Fibroblast of skin of left biceps (primary cell): ENCODE measurements at places on chromosomes 2 and 18.
A peak's percentile ranks its signal among the peaks of the same experiment; 100 is the strongest.

DNA sequence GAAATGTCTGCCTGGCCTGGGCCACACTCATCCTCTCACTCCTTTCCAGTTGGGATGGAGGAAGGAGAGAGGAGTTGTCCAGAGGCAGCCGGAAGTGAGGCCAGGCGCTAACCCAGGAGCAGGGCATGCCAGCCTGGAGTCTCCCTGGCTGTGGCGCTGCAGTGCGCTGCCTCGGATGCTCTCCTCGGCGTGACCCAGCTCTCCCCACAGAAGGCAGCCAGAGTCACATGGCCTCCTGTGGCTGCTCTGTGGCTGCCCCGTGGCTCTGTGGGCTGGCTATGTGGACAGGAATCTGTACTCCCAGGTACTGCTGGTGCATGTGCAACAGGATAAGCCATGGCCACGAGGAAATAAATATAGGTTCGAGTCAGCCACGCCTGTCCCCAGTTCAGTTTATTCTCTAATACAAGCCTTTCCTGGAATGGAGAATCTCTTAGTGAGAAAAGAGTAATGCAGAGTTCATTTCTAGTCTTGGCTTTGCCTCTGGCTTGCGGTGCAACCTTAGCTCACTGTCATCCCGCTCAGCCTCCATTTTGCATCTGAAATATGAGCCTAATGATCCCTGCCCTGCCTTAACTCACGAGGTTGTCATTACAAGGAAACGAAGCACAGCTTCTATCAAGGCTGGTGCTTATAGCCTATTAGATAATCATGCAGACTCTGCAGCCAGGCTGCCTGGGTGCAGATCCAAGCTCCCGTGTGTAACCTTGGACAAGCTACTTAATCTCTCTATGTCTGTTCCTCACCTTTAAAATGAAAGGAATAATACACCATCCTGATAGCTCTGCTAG is 106.3 kb downstream of the ANTXR1 start:
- no peak for DNase-seq

DNA sequence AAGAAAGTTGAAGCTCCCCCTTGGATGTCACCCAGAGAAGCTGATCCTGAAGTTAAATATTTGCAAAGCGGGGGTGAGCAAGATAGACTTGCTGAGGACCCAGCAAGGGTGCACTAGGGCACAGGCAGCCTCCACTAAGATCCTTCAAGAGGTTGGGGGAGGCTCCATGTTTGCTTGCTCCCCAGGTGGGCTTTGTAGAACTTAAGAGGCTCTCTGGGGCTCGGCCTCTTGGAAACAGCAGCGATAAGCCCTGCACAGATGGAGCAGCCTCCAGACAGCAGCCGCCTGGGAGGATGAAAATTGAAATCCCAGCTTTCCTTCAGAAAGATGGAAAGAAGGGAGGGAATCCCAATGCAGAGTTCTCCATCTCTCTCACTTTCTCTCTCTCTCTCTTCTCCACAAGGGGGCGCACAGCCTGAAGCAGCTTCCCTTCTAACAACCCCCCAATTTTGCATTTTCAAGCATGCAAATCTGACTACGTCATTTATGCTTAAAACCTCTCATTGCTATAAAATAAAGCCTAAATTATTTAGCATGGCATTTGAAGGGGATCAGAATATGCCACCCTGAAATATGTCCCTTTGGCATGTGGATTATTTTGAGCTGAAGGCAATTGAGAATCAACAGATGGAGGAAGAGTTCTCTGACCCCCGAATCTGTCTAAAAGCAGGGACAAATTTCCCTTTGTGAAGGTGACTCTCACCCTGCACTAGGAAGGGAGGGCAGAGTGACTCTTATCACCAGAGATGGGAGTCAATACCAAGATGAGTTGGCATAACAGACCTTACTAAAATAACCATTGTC is 185.7 kb upstream of the KLHL29 start:
- DNase-seq, result no peak

- DNase-seq, result no peak
These were observed 3.9 kb downstream of the PKDCC start for GRCh38 chr2:42051543-42052235.

- DNase-seq, result peak; percentile 84
These were observed 371.9 kb downstream of the IRS1 start for GRCh38 chr2:226427538-226428307.

DNA sequence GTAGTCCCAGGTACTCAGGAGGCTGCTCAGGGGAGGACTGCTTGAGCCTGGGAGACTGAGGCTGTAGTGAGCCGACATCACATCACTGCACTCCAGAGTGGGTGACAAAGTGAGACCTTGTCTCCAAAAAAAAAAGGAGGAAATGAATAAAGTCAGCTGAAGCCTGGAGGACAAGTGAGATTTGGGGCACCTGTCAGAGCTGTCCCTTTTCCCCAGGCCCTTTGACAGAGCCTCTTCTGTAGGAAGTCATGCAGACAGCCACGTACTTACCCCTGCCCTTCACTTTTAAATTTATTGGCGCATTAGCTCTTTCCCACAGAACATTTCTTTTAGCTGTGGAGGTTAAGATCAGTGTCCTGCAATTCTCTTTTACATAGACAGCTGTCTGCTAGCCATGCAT is 151.0 kb upstream of the DNMT3A start:
- no peak for DNase-seq

DNA sequence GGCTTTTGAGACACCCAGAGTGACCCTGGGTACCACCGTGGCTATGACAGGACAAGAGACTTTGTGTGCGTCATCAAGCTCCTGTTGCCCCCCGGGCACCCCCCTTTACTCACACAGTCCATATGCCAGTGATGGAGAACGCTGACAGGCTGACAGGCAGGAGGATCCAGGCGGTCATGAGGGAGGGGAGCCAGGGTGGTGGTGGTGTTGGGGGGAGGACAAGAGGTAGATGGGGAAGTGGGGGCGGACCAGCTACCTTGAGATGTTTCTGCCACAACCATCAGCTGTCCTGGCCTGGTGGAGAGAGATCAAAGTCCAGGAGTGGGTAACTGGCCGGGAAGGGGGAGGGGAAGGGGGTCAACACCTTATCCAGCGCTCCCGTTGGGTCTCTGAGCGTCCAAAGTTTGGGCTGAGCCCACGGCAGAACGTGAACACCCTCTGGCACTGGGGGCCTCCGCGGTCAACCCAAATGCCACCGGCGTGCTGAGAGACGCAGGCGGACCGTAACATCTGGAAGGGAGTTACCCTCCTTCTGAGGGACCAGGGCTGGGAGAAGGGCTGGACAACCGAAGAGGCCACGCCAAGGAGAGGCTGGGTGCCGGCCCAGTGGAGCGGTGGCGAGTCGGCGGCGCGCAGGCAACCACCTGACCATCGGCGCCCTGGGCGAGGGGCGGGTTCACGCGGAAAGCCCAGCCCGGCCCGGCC is 575 bp downstream of the TMEM150A start:
- no peak for DNase-seq

DNA sequence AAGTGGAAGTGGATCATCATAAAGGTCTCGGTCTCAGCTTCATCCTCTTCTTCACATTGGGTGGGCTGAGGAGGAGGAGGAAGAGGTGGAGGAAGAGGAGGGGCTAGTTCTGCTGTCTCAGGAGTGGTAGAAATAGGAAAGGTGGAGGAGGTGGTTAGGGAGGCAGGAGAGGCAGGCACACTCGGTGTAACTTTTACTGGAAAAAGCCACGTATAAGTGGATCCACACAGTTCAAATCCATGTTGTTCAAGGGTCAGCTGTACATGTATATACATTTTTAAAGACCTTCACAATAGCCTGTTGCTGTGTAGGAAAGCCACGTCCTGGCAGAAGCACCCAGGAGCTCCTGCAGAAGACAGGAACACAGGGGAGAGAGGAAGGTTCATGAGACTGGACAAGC is 110.3 kb upstream of the RAB12 start:
- no peak for DNase-seq

- DNase-seq, result no peak
These were observed 111.8 kb downstream of the EPB41L3 start for GRCh38 chr18:5431836-5432575.

GRCh38 chr2:232265329-232265728 is 113.2 kb upstream of the ALPP start:
- no peak for DNase-seq

DNA sequence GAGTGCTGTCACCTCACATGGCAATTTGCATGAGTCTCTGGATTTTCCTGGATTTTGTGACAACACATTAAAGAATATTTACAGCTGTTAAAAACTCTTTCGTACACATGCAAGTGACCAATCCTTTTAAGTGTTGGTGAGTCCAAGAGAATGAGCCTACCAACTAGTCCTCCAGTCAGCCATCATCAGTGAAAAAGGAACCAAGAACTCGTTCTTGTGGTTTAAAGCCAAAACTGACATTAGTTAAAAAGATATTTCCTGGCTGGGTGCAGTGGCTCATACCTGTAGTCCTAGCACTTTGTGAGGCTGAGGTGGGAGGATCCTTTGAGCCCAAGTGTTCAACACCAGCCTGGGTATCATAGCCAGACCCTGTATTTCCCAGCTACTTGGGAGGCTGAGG is 215.4 kb upstream of the ITGA4 start:
- no peak for DNase-seq

DNA sequence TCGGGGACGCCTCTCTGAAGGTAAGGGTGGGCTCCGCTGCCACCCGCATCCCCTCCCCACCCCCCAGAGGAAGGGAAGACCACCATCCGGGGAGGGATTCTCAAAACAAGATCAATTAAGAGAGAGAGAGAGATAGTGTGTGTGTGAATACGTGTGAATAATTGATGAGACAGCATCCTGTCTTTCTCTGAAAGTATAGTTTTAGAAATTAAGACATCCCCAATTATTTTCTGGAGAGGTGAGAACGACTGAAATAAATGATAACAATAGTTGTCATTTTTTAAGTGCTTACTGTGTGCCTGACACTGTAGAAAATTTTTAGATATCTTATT is 751 bp downstream of the IL18R1 start:
- DNase-seq, result no peak

GRCh38 chr2:227219312-227220105 is 55.1 kb downstream of the COL4A3 start:
- no peak for DNase-seq

GRCh38 chr2:95061601-95062183 is 36.2 kb downstream of the MAL start:
- no peak for DNase-seq

DNA sequence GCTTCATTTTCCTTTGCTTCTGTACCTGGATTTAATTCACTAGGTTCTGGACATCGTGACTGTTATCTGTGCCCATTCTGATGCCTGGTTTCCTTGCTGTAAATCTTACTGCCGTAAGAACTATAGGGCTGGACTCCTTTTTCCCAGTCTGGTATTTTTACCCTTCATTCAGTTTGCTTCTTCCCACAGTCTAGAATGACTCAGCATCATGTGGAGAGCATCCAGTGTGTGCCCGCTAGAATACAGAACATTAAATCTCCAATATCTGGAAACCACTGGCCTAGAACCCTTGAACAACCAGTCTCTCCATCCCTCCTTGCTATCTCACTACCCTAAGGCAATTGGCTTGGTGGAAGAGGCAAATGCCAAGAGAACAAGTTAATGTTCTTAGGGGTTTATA is 1075.4 kb upstream of the ZEB2 start:
- DNase-seq, result no peak

- no peak for DNase-seq
These were observed 124.8 kb downstream of the PHLPP1 start for GRCh38 chr18:62839874-62840713.

- peak; percentile 45 for DNase-seq
These were observed 37.5 kb downstream of the ACVR1 start for GRCh38 chr2:157838442-157839161.

GRCh38 chr18:80159713-80160636 is 50.9 kb downstream of the ADNP2 start:
- DNase-seq, result no peak

GRCh38 chr2:168461178-168461941 is 5.3 kb downstream of the CERS6 start:
- DNase-seq, result no peak

- no peak for DNase-seq
These were observed 313.0 kb downstream of the ARHGAP15 start for GRCh38 chr2:143442193-143442592.

DNA sequence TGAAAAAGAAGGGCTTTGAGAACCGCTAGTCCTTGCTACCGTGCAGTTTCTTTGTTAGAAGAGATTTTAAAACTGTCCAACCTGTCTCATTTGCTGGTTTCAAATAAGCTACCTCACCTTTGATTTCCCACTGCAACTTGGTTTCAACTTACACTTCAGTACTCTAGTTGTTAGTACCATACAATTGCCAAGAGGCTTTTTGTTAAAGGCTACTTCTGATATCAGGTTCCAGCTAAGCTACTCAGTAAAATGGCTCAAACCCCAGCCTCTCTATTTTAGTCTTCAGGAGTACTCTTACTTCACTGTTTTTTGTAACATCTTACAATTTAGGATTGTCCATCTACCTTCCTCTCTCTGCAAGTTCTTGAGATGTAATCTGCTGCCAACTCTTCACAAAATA is 91.6 kb downstream of the INO80D start:
- DNase-seq, result no peak

DNA sequence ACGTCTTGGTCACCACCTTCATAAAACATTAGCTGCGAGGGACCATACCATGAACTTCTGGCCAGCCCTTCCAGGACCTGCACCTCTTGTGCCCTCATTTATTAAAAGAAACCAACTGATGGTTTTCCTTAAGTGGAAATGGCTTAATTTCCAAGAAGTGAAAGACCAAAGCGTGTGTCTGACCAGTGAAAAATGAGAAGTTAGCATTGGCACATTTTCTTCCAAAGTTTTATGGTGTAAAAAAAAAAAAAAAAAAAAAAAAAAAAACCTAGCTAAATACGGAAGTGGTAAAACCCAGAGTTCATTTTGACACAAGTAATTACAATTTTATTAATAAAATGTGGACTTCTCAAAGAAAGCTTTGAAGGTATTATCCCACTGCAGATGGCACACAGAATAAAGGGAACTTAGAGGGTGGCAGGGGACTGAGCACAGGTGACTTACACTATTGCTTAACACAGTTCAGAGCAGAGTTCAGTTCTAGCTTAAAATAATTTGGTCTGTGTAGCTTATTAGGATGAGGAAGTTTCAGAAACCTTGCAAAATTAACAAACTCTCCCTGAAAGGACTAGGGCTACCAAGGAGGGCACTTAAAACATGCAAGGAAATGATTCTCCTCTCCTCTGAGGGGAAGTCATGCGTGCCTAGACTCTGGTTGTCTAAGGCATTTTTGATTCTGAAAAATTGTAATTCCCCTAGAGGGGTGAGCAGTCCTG is 42.2 kb upstream of the EPG5 start:
- DNase-seq, result no peak

DNA sequence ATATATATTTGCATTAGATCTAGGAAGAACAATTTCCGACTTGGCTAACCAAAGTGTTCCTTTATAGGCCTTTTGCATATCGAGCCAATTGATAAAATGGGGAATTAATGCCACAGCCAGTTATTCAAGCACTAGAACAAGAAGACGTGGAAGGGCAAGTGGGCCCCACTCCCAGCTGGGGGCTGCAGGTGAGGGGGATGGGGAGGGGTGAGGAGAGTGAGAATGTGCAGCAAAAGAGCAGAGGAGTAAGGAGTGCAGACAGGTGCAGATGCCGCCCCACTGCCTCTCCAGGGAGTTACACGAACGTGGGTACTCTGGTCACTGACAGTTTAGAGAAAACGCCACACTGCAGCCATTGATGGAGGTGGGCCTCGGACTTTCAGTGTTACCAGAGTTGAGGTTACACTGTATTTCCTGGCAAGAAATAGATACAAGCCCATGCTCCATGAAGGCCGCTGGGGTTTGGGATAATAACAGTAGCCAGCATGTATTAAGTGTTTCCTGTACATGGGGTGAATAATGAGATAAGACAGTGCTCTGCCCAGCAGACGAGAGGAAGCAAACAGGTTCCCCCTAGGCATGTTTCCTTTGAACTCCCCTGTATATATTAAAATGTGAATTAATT is 40.9 kb downstream of the GORASP2 start:
- DNase-seq, result no peak
